ENCODE measurements at places on chromosomes 5 and 9.
A peak's percentile ranks its signal among the peaks of the same experiment; 100 is the strongest.

DNA sequence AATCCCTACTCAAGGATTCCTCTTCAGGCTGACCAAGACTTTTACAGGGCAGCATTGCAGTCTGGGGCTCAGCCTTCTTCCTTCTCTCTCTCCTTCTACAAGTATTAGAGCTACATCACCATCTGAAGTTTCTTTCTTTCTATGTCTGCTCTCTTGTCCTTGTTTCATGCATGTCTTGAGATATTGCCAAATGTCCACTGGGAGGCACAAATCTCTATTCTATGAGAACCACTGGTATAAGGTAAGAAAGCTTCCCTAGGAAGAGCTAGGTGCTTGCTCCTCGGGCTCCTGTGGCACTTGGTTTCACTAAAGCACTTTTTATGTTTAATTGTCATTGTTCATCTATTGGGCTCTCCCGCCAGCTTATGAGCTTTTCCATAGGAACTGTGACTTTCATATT is 289.2 kb upstream of the PCSK5 start:
- no peak for DNase-seq

GRCh38 chr5:143405063-143405848 is 1.8 kb upstream of the NR3C1 start:
- peak; percentile 89 for DNase-seq

- no peak for DNase-seq
Measured at GRCh38 chr5:159332800-159333544, 2.7 kb upstream of the IL12B start.

- DNase-seq = no peak
Measured at GRCh38 chr5:145636371-145636770, 198.8 kb downstream of the PRELID2 start.

- no peak for DNase-seq
Measured at GRCh38 chr5:57325678-57326397, 152.0 kb downstream of the GPBP1 start.

DNA sequence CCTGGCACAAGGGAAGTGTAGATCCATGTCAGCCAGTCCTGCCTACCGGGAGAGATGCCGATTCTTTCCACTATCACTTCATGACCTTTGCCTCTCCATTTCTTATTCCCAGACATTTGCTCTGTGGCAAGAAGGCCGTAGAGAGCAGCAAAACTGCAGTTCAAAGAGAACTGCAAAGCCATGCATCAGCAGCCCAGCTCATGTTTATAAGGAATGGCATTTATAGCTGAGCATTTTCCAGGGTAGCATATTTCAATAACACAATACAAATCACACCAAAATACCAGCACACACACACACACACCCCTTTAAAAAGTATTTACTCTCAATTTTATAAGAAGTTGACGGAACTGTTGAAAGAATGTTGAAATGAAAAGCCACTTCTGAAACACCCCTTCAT is 126.7 kb upstream of the EGFLAM start:
- no peak for DNase-seq

DNA sequence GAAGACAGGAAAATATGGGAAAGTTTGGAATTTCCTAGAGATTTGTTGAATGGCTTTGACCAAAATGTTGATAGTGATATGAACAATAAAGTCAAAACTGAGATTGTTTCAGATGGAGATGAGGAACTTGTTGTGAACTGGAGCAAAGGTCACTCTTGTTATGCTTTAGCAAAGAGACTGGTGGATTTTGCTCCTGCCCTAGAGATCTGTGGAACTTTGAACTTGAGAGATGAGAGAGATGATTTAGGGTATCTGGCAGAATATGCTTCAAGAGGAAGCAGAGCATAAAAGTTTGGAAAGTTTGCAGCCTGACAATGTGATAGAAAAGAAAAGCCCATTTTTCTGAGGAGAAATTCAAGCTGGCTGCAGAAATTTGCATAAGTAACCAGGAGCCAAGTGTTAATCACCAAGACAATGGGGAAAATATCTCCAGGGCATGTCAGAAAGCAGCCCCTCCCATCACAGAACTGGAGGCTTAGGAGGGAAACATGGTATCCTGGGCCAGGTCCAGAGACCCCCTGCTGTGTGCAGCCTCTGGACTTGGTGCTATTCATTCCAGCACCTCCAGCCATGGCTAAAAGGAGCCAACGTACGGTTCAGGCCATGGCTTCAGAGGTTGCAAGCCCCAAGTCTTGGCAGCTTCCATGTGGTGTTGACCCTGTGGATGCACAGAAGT is 114.3 kb upstream of the STARD4 start:
- no peak for DNase-seq

DNA sequence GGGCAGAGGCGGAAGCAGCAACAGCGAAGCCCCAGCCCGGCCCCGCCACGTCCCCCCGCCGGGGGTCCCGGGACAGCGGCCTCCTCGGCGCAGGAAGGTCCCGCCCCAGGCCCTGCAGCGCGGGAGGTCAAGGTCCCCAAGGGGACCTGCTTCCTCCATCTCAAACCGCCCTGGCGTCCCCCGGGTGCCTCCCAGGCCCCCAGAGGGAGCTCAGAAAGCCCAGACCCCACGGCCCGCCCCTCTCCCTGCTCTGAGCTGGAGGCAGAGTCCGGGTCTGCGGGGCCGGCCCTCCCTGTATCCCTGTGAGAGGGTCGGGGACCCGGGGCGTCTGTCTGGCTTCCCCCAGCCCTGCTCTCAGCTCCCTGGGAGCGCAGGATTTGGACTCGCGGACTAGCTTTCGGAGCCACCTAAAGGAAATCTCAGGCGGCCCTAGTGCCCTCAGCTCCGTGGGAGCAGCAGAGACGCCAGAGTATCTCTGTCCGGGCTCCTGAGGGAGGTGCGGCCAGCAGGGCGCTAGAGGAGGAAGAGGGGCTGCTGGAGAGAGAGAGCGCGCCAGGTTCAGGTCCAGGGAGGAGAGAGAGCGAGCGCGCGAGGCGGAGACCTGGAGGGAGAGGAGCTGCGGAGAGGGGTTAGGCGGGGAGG is 30.7 kb downstream of the EXOC3 start:
- no peak for DNase-seq

- DNase-seq = no peak
Measured at GRCh38 chr5:17766031-17766430, 131.8 kb downstream of the TAF11L14 start.

DNA sequence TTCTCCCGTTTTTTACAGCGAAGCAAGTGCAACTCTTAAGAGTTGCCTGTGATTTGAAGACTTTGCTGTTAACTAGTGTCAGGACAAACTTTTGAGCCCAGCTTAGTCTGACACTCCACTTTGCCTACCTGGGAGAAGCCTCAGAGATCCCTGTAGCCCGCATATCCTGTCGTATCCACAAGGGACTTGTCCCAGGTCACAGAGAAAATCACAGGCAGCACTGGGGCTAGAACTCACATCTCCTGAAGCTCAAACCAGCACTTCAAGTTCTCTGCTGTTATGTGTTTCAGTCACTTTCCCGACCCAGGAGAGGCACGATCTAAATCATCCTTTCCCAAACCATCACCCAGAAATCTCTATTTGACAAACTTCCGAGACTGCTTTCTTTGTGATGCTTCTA is 584.5 kb downstream of the ACTL7B start:
- no peak for DNase-seq

DNA sequence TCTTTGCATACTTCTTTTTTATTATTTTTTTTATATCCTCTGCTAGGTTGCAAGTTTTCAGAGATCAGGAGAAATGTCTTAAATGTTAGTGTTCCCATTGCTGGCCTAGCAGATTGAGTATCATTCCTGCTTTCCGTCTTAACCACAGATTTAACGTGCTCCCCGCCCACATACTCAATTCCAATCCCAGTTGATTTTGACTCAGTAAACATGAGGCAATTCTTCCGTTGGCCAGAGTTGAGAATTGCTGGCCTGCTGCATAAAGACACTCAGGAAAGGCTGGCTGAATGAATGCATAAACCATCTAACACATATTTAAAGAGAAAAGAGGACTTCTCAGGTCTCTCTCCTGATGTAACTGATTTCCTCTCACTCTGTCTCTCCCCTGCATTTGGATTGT is 46.8 kb upstream of the PLPP6 start:
- no peak for DNase-seq

DNA sequence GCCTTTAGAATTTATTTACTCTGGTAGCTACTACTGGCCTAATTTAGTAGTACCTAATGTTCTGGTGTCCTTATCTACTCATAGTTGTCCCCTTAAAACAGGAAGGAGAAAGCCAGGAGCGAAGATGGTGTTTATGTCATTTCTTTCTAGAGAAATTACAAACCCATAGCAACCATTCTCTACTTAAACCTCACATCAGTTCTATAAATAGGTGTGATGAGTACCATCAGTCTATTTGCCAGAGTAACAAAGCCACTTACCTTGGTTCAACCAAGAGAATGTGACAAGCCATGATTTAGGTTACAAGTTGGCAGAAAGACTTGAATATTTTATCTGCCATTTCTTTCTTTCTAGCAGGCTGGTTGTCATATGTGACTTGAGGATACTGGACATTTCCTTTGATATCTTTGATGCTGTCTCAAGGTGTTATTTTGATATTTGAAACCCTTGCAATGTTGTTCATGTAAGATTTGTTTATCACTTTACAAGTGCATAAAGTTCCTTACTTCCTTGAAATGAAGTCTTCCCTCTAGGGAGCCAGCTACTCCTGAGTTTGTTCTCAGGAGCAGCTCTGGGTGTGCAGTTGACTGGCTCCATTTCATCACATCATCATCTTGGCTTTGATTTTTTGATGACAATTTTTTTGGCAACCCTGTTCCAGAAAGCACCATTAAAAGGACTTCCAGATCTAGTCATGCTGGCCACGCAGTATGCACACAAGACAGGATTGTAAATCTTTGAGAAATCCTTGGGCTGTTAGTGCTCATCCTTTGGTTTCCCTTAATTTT is 286.8 kb downstream of the ARHGAP26 start:
- no peak for DNase-seq

DNA sequence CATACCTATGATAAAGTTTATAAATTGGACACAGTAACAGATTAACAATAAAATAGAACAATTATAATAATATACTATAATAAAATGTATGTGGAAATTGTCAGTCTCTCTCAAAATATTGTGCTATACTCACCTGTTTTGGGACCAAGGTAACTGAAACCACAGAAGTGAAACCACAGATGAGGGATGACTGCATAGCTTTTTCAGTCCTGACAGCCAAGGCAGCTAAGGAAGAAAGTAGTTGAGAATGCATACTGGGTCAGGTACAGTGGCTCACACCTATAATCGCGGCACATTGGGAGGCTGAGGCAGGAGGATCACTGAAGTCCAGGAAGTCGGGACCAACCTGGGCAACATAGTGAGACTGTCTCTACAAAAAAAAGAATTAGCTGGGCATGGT is 8.9 kb downstream of the SRP19 start:
- no peak for DNase-seq

DNA sequence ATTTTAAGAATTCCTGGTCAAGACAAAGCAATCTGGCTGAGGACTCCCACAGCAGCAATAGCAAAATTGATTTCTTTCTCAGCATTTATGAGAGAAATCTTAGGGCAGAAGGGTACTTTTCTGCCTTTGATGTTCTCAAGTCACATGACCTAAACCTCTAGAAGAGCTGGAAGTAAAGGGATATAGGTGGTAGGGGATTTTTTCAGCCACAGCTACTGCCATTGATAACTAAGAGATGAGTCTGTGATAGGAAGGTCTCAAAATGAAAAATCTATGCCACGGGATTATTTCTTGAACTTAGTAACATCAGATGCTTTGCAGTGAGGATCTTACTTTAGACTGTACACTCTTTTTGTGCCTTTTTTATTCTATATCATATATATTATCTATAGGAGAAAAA is 35.6 kb downstream of the IL6ST start:
- DNase-seq = no peak

GRCh38 chr5:57698086-57698485 is 215.5 kb upstream of the ACTBL2 start:
- no peak for DNase-seq

- no peak for DNase-seq
Measured at GRCh38 chr9:135809166-135809565, 98.2 kb downstream of the CAMSAP1 start.

- no peak for DNase-seq
Measured at GRCh38 chr9:114034661-114035062, 43.4 kb downstream of the AMBP start.

DNA sequence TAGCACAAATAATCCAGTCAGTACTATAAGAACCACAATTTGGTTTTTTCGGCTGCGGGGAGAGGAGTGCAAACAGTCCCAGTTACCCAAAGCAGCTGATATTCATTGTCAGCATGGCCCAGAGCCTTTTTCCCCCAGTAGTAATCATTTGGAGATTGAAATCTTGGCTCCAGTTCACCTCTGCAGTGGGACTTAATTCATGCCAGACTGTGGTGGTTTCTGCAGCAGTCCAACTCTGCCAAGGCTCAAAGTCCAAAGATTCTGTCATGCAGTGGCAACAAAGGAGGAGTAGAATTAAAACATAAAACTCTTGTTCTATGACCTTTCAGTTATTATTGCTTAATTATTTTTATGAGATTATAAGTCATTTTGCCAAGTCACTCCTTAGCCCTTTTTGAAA is 25.0 kb upstream of the TRIM36 start:
- no peak for DNase-seq

DNA sequence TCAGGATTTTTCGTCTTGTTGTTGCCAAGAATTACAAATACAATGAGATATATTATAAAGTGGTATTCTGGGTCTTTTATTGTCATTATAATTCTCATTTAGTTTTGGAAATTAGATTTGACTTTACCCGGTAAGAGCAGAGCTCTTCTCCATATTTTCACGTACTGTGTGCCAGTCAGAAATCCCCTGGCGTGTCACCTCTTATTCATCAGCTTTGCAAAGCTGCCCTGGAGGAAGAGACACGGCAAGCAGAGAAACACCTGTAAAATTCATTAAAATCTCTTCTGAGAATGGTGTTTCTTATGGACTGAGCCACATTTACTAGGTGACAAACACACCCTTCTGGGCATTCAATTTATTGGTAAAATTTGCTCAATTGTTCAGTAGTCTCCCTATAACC is 440.4 kb downstream of the HINT1 start:
- no peak for DNase-seq

DNA sequence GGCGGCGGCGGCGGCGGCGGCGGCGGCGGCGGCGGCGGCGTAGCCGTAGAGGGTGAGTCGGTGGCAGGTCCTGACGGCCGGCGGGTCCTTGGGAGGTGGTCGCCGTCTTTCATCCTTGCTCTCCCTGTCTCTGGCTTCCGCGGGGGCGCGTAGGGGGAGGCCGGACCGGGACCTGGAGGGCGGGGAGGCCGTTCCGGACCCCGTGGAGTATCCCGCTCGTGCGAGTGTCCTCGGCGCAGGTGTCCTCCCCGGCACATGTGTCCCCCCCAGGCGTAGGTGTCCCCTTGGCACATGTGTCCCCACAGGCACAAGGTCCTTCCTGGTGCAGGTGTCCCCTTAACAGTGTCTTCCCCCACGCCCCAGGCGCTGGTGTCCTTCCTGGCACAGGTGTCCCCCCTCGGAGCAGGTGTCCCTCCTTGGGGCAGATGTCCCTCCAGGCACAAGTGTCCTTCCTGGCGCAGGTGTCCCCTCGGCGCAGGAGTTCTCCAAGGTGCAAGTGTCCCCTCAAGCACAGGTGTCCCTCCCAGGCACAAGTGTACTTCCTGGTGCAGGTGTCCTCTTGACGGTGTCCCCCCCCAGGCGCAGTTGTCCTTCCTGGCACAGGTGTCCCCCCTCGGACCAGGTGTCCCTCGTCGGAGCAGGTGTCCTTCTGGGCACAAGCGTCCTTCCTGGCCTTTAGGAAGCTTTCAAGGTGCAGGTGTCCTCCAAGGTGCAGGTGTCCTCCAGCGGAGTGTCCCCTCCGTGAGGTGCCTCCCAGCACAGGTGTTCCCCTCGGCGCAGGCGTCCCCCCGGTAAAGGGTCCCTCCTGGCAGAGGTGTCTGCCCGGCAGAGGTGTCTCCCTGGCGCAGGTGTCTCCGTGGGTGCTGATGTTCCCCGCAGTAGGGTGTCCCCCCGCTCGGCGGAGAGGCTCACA is 519 bp downstream of the EXOC3 start:
- no peak for DNase-seq
